ENCODE measurements at places on chromosomes 5 and 9. TPM values are rescaled to one million over a fixed set of nuclear protein-coding genes. Genes with fewer than 3 reads are reported as not detected.

The SKIC3 gene
- 87.3 TPM for total RNA-seq

GRCh38 chr9:113219969-113220368 is 1.1 kb downstream of the FKBP15 start:
- no peak for DNase-seq

- DNase-seq, result no peak
Measured at GRCh38 chr9:89986190-89986589, 381.4 kb downstream of the GADD45G start.

The WNT8A gene
- not detected for total RNA-seq

- DNase-seq, result no peak
Measured at GRCh38 chr5:73740274-73740790, 114.3 kb downstream of the ARHGEF28 start.

The SUSD3 gene
- 1.3 TPM for total RNA-seq
